Activated T-cell treated with anti-CD3 and anti-CD28 coated beads, Interleukin-2, amount 50 U/mL, for 48 hours (primary cell): ENCODE measurements at places on chromosomes 1 and 21.

- peak; percentile 81 for DNase-seq
These were observed 816 bp downstream of the IL6R start for GRCh38 chr1:154405747-154406571.

GRCh38 chr21:38228537-38228936 is 28.3 kb upstream of the KCNJ15 start:
- no peak for DNase-seq

DNA sequence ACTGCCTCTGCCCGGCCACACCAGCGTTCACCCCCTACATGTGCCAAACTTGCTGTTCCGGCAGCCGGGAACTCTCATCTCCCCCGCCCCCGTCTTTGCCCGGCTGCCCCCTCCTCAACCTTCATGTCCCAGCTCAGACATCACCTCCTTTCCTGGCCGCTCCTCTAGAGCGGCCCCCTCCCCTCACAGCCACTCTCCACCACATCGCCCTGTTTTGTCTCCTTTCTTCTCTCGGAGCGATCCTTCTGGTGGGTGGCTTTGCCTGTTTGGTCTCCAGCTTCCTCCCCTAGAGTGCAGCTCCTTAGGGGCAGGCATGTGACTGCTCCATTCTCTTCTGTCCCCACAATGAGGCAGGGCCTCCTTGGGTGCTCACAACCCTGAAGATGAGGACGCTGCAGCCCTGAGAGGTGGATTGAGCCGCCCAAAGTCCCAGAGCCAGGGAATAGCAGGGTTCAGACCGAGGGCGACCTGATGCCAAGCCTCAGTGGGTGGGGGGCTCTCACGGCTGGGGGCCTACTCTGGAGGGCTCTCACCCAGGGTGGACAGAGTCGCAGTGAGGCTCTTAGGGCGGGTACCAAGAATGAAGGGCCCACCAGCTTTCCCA is 44.9 kb upstream of the ECE1 start:
- no peak for DNase-seq

DNA sequence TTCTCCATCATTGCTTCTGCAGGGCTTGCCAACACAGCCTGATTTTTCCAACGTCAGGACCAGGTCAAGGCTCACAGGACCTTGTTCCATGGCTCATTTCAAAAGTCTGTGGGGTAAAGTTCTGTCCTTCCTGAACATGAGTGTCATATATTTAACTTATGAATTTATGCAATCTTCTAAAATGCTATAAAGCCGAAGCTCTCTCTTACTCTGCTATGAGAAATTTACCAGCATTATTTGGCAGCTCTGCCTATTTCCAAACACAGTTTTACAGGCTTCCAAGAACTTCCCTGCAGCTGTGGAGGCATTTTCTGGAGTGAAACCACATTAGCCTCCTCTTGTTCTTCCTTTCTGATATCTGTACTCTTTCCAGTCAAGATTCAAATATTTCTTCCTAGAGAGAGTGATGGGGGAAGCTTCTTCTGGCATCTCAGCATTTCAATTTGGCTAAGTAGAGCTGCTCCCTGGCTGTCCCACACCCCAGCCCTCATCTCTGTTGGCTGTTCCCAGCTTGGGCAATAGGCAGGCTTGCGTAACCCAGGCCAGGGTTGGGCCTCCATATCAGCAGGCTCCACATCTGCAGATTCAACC is 15.6 kb upstream of the HMGCS2 start:
- DNase-seq = no peak

- no peak for DNase-seq
These were observed 9.7 kb downstream of the TLR5 start for GRCh38 chr1:223133306-223133823.
